Vagina (tissue), 2 donors: ENCODE measurements at places on chromosomes 16 and 17.
A peak's percentile ranks its signal among the peaks of the same experiment; 100 is the strongest.

GRCh38 chr17:21177854-21178600 lies 35.9 kb downstream of the TMEM11 start:
- DNase-seq = peak; percentile 77

GRCh38 chr17:17343160-17343735 lies 40.1 kb downstream of the NT5M start:
- DNase-seq = no peak

DNA sequence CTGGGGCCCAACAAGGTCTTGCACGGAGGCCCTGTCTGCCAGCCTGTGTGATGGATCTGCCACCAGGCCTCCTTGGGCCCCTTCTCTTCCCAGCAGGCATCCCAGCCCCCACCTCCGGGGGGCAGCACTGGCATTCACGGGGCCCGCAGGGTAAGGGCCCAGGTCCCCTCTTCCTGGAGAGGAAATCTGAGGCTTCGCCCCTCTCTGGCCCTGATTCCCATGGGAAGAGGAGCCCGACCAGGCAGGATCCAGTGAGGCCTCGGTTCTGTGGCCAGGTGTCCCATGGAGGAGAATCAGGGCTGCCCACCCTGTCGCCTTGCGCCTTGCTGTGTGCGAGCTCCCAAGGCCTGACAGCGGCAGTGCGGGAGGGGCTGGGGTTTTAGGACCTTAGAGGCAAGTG lies 48.4 kb downstream of the PDPK1 start:
- DNase-seq = no peak

GRCh38 chr17:21524211-21524591 lies 148.0 kb downstream of the KCNJ12 start:
- DNase-seq = no peak

DNA sequence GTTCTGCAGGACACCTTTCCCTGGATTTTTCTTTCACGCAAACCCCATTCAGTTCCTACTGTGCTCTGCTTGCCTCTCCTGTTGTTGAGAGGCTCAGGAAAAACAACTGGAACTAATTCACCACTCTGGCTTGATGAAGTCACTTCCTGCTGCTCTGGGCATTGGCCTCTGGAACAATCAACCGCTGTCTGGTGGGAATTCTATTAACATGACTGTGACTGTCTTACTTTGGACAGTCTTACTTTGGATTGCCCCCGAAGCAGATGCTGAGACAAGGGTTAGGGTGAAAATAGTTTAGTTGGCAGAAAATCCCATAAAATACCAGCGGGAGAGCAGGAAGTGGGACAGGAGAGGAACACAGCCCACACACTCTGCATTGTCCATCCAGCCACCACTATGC lies 90.0 kb upstream of the HSBP1 start:
- DNase-seq = no peak

DNA sequence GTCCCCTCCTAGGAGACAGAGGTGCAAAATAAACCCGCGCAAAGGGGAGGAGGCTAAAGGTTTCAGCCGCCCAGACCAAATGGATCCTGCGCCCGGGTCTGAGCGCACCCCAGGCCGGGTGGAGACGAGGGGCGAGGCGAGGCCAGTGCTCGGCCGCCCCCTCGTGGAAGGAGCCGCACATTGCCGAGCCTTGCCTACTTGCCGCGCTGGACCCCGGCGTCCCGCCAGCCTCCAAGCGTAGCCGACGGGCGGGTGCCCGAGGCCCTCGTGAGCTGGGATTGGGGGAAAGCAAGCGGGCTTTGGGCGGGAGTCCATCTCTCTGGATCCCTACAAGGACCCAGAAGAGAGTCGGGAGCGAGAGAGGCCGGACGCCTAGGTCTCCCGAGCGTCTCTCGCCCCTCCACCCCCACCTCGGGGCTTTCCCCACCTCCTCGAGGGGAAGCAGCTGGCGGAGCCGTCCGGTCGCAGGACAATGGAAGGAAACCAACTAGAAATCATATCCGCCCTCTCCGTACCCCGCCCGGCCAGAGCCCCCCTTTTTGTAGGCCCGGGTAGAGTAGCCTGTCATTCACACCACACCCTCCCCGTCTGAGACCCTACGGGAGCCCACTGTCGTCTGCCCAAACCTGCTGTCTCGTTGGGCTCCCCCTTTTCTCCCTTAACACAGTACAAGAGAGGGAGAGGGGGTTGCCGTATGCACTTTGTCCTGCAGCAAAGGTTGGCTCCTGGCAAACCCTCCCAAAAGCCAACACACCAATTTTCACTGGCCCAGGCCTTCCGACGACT lies 664 bp upstream of the BCL6B start:
- no peak for DNase-seq

DNA sequence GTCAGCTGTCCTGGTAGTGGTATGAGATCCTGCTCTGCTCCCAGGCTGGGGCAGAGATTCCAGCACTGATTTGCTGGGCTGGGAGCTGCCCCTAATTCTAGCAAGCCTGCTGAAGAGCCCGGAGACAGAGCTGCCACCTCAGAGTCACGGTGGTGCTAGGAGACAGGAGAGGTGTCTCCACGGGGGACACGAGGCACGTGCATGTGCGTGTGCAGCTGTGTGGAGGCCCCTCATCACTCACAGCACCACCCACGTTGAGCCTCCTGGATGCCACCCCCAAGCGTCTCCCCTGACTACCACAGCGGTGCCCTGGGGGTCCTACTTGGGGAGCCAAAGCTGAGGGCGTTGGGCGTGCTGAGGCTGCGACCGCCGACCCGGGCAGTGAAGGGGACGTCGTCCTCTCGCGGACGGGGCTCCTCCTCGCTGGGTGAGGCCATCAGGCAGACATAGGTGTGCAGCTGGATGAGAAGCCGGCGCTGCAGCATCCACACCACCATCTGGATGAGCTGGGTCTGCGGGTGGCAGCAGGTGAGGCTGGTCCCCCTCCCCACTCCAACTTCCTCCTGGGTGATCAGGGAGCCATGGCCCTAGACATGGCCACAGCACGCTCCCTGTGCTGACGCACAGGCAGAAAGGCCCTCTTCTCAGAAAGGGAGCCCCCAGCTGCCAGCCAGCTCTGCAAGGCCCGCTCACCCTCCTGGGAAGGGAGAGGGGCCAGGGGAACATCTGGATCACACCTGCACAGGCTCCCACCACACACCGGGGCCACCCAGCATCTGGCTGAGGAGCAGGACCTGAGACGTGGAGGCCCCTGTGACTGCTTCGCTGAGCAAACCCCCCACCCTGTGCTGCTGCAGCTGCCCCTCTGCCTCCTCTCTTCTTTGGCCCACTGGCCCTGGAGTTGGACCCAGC lies 11.6 kb downstream of the MPG start:
- DNase-seq = no peak

DNA sequence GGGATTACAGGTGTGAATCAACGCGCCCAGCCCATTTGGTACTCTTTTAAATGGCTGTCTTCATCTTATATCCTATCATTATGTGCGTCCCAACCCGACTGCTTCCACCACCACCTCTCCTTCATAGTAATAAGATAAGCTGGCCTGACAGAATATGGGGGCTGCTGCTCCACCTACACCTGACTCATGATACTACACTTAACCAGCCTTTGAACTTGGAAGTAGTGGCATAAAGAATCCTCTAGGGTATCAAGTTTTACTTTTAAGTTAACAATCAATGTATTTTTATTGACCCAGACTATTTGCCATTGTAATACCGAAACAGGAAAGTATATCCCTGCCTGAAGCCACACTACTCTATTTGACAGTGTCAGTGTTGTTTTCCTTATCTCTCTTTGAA lies 18.8 kb downstream of the PDZD9 start:
- DNase-seq = no peak

DNA sequence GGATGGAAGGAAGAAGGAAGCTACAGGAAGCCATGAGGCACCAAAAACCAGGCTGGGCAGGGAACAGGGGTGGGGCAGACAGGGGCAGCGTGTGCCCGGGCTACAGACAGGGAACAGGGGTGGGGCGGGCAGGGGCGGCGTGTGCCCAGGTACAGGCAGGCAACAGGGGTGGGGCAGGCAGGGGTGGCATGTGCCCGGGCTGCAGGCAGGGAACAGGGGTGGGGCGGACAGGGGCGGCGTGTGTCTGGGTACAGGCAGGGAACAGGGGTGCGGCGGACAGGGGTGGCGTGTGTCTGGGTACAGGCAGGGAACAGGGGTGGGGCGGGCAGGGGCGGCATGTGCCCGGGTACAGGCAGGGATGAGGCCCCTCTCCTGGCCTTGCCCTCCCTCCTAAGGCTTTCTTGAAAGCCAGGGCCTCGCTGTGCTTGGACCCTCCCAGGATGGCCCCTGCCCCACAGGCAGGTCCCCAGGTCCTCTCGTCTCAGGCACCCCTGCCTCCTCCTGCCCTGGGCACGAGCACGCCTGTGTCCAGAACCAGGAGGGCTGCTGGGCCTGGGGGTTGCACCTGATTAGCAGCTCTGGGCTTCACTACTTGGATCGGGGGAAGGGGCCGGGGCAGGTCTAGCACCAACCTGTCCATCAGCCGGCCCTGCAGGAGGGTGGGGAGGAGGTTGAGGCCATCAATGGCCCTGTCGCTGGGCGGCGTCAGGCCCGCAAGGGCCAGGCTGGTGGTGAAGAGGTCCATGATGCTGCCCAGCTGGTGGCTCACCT lies 14.5 kb upstream of the APRT start:
- DNase-seq = no peak

GRCh38 chr17:33494151-33494550 lies 201.1 kb upstream of the ASIC2 start:
- DNase-seq = no peak

- DNase-seq = no peak
Observed at GRCh38 chr17:74386386-74386785, 19.1 kb downstream of the GPR142 start.

GRCh38 chr17:57362797-57363556 lies 106.7 kb downstream of the MSI2 start:
- DNase-seq = no peak

- no peak for DNase-seq
Observed at GRCh38 chr16:11627822-11628457, 40.3 kb upstream of the SNN start.

- no peak for DNase-seq
Observed at GRCh38 chr17:80477647-80478478, 1.5 kb upstream of the NPTX1 start.

DNA sequence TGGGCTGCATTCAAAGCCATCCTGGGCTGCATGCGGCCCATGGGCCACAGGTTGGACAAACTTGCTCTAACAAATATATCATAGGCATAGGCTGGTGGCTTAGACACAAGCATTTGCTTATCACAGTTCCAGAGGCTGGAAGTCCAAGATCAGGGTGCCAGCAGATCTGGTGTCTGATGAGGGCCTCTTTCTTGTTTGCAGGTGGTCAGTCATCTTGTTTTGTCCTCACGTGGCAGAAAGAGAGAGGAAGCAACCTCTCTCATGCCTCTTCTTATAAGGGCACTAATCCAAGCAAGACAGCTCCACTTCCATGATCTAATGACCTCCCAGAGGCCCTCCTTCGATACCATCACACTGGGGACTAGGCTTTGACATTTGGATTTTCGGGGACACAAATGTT lies 238.7 kb upstream of the TNRC6C start:
- DNase-seq = peak; percentile 56

DNA sequence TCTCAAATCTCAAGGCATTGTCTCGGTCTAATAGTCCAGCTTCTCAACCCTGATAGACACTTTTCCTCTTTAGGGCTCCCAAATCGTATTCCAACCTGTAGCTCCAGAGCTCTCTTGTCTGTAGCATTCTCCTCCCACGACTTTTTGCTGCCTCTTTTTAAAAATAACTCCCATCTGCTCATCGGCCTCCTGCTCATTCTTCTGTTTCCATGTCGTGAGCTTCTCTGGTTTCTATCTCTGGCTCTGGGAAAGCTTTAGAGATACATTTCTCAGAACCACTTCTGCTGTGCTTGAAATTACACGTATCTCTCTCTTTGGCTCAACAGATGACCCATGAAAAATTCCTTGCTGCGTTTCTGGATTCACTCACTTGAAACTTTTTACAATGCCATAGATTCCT lies 609.6 kb upstream of the C16orf82 start:
- DNase-seq = no peak

DNA sequence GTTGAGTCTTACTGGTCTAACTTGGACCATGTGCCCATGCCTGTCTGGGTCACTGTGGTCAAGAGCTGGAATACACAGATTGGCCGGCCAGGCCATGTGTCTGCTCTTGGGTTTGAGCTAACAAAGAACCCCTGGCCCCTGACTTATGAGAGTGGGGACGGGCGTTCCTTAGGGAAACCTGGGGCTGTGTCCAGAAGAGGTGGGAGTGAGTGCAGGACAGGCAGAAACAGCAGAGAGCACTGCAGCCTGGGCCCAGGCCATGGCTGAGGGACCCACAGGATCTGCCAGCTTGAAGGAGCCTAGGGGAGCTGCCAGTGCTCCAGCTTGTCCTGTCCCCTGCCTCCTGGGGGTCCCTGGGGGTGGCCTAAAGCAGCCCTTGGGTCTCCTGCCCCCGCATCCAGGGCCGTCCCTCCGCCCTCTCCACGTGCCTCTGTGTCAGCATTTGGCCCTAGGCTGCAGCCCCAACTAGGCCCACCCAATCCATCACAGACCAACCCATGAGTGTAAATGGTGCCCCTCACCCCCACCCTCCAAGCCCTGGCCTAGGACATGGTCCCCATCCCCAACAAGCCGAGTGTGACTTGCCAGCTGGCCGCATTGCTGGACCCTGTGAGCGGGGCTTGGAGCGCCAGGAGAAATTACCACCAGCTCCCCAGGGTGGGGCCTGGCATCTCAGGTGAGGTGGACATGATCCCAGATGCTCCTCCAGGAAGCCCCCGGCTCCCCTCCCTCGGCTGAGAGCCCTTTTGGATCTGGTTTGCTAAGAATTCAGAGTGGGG lies 12.5 kb upstream of the DRC7 start:
- DNase-seq = no peak

GRCh38 chr17:67476787-67477335 lies 99.8 kb downstream of the PITPNC1 start:
- no peak for DNase-seq

- DNase-seq = no peak
Observed at GRCh38 chr16:49465661-49466528, 92.3 kb downstream of the C16orf78 start.

GRCh38 chr16:51193879-51194278 lies 42.8 kb upstream of the SALL1 start:
- no peak for DNase-seq

DNA sequence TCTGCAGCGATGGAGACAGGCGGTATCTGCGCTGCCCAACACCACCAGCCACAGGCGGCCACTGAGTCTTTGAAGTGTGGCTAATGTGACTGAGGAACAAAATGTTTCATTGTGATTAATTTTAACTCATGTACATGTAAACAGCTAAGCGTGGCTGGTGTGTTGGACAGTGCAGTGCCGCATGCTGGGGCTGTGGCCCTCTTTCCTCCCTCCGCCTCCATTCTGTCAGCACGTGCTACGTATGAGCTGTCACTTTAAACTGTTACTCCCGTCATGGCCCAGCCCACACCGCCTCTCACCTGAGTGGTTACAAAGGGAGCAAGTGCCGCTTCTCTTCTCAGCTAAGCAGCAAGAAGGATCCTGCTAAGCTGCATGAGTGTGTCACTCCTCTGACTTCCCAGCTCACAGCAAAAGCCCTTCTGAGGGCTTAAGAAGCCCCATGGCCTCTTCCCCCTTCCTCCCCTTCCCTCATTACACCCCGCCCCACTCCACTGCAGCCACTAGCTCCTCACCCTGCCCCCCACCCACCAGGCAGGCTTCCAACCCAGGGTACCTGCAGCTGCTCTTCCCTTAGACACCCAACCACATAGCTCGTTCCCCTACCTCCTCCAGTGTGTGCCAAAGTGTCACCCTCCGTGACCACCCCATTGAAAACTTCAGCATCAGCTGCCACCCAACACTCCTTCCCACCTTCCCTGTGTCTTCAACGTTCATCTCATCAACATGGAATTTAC lies 15.0 kb downstream of the HASPIN start:
- DNase-seq = no peak

GRCh38 chr17:5355421-5356129 lies 63.9 kb downstream of the NUP88 start:
- DNase-seq = no peak

- DNase-seq = no peak
Observed at GRCh38 chr16:58741166-58741565, 7.0 kb upstream of the GOT2 start.
